Activated T-cell treated with anti-CD3 and anti-CD28 coated beads, Interleukin-2, amount 50 U/mL, for 24 hours (primary cell): ENCODE measurements at places on chromosomes 12 and 14.

GRCh38 chr14:73209953-73210352, 27.4 kb upstream of the PAPLN start:
- no peak for DNase-seq

DNA sequence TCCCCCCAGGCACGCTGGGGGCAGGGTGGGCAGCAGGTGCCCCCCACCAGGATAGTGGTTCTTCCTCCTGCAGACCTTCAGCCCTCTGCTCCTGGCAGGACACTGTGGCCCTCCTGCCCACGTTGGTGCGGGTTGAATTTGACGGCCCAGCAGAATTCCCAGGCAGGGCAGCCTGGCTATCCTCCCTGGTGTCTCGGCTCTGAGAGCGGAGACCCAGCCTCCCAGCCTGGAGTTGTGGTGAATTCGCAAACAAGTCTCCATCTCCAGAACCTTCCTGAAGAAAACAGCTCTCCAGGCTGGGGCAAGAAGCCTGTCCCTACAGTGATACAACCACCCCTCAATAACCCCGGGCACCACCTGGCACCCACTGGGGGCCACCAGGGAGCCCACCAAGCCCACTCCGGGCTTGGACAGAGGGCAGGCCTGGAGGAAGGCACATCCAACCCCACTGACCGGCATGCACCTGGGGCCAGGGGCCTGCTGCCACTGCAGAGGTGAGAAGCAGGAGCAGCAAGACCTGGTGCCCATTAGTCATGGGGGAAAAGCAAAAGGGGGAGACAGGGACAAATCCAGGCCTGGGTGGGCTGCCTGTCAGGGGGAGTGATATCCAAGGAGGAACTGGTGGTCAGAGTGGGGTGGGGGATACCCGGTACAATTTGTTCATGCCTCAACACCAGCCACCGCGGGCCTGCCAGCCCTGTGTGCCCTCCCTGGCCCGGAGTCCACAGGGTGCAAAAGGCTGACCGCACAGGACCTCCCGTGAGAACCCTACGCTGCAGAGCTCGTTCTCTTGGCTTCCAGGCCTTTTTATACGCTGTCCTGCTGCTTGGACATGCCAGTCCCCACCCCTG, 3.6 kb downstream of the ANKRD9 start:
- no peak for DNase-seq

DNA sequence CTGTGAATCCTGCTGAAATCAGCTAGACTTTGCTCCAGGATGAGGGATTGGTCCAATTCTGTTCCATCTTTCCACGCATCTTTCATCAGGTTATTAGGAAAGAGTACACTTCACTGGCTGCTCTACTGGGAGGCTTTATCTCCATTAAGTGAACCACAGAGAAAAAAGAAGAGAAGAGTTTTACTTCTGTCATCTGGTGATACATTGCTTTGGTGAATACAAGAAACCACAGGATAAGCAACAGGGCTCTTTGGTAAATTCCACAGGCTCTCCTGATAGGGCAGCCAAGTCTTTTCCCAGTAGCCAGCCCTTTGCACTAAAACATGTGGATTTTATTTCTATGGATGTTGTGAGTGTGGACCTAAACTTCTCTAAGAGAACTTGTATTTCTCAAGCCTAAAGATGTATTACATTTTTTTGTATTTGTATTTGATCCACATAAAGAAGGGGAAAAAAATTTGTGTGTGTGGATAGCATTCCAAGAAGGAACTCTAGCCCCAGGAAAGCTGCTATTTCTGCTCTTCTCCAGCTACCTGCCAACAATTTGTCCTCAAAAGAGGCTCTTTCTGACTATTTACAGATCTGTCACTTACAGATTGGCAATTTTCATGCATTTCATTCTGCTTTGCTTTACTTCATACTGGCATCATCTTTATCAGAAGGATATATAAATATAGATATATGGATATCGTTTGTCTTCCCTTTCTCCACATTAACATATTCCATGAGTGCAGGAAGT, 1117.6 kb upstream of the TMEM132C start:
- no peak for DNase-seq

- no peak for DNase-seq
These were observed 19.6 kb downstream of the IFNG start for GRCh38 chr12:68139941-68140340.

- no peak for DNase-seq
These were observed 7.0 kb downstream of the CSRNP2 start for GRCh38 chr12:51076236-51076930.

DNA sequence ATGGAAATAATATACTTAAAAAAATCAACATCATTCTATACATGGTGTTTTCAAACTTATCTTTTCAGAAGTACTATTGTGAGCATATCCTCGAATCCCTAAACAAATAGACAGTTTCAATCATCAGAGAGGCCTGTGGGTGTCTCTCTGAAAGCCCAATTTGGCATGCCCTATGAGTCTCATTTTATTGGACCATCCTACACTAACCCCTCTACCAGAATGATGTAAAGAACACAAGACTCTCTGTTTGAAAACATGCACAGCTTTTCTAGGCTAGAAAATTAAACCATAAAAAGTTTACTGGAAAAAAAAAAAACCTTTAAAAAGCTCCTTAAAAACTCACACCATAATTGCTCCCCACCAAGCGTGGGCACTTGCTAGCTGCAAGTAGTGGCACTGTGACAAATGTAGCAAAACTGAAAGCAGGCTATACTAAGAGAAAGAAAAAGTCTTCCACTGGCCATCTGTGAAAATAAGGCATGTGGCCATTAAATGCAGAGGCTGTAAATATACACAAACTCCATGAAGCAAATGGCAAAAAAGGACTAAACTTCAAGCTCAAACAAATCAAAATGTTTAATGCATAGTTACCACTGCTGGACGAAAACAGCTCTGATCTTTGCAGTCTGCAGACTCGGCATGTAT, 394.2 kb downstream of the SOX5 start:
- DNase-seq: no peak

DNA sequence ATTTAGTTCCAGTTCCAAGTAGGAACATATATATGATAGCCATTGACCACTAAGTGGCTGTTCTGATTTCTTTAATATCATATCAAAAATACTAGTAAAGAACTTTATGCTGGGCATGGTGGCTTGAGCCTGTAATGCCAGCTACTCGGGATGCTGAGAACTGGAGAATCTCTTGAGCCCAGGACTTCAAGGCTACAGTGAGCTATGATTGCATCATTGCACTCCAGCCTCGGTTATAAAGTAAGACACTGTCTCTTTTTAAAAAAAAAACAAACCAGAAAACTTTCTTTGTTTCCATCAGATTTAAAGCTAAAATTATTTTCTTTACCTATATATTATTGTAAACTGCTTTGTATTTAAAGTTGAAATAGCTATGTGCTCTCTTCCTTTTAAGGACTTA, 127.0 kb downstream of the SCAF11 start:
- no peak for DNase-seq

- no peak for DNase-seq
These were observed 460.8 kb downstream of the TMEM117 start for GRCh38 chr12:44296624-44297197.

- DNase-seq: no peak
These were observed 3.6 kb upstream of the SLC7A8 start for GRCh38 chr14:23186913-23187654.

GRCh38 chr12:85225501-85225900, 54.5 kb upstream of the ALX1 start:
- DNase-seq: no peak

DNA sequence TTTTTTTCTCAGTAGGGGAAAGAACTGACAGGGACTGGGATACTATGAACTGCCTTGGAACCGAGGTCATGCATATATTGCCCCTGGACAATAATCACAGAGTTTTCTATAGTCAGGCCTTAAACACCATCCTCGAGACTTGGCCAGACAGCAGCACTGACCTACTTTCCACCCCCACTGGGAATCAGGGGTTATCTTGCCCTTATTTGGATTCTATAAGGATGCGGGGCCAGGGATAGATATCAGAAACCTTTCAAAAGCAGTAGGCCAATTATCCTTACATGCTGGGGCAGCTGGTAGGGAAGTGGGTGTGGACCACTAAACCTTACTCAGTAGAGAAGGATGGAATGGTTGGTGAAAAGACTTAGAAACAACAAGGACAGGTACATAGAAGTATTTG, 2.0 kb downstream of the ZNF219 start:
- no peak for DNase-seq
